NCI-H82 (cell line): ENCODE measurements at places on chromosomes 11 and 22.
A peak's percentile ranks its signal among the peaks of the same experiment; 100 is the strongest.

DNA sequence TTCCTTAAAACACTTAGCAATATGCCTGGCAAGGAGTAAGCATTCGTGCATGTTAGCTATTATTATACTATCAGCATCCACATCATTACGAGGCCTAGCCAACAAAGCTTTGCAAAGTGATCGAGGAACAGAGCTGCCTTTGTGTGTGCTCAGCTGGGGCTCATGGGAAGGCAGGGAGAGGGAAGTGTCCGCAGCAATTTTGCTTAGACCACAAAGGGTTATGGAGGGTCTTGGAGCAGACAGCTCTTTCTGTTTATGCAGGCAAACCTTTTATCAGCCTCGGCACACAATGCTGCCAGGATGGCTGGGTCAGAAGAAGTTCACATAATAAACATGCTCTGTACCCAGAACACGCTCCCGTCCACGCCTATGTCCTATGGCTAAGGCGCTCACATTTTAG, 10.9 kb upstream of the DKK3 start:
- DNase-seq: no peak

DNA sequence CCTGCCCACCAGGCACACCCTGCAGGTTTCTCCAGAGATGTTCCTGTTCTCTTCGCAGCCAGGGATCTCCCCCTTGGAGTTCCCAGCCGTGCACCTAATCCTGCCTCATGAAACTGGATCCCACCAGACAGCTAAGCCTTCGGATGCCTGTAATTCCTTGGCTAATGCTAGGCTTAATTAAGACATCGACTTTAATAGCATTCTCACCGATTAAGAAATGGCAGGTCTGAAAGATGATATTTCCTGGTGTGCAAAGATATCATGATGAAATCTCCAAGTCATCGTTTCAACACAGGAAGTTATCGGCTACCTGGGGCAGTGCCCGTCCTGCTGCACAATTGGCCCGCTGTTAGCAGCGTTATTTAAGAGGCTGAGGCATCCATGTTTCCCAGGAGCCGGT, 41.5 kb upstream of the CCND1 start:
- peak; percentile 73 for DNase-seq

DNA sequence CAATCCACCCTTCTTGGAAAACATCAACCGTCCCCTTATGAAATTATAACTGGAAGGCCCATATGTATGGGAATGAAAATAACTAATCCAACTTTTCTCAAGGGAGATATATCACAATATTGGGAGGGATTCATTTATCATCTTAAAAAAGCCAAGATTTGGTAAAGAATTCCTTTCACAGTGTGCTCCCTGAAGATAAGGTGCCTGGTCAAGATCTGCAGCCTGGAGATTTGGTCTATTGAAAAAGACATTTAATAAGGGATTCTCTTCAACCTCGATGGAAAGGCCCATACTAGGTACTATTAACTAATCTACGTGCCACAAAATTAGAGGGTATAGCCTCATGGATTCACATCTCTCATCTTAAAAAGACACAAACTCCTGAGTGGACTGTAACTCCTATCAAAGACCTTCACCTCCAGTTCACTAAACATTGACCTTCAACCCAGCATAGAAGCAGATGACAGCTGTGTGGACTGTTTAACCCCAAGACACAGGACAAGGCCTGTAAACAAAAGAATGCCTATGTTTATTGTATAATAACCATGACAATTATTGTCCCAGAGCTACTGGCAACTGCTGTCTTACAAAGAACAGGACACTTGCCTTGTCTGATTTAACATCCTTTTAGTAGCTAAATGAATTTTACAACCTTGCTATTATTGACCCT, 4.8 kb upstream of the FDX1 start:
- DNase-seq: no peak

- no peak for DNase-seq
These were observed 235.3 kb upstream of the SORL1-AS1 start for GRCh38 chr11:121688055-121688491.

DNA sequence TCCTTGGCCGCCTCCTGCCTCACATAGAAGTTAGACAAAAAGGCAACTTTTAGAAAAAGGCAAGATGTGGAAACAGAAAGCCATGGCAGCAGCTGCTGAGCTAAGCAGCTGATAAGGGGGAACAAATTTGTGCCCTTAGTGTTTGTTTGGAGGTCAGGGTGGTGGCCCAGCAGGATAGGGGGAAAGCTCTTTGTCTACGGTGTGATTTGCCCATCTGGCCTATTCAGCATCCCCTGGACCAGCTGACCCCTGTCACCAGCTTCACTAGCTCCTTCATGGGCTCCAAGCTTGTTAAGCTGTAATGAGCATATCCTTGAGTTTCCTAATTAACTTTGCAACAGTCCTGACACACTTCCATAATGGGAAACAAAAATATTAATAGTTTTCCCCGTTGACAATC, 5.9 kb upstream of the ME3 start:
- DNase-seq: peak; percentile 48

- no peak for DNase-seq
These were observed 4.2 kb downstream of the ALDH3B1 start for GRCh38 chr11:68014157-68014946.

DNA sequence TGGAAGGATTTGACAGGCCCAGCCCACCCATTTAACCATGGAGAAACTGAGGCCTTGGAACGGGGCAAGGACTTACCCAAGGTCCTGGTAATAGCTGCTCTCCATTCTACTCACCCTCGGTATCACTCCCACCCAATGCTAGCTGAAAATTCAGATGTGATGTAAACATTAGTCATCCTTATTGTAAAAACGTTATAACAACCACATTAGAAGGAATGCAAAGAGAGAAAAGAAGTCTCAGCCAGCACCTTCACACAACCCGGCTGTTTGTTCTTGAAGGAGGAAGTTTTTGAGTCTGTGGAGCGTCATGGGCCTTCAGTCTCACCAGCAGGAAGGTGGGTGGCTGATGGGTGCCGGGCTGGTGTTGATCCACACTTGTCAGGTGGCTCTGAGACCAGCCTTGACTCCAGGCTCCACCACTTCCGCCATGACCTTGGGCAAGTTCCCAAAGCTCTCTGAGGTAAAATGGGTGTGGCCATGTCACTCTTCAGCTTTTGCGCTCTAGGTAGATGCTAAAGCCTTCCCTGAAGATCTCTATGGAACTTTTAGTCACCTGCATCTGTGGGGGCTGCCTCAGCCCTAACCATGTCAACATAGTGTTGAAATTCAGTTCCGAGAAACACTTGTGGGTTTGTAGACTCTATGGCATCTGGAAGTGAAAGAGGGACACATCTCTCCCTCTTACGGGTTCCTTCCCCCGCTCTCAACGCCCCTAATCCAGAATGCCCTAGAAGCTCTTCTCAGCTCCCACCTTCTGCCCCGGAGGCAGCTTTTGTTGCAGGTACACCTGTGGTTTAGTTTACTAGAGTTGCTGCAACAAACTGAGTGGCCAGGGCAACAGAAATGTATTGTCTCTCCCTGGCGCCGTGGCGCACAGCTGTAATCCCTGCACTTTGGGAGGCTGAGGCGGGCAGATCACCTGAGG, 14.8 kb downstream of the CD6 start:
- no peak for DNase-seq
